ENCODE measurements at places on chromosomes 7 and 10. TPM values are rescaled to one million over a fixed set of nuclear protein-coding genes. Genes with fewer than 3 reads are reported as not detected.

- DNase-seq = no peak
These were observed 352.2 kb downstream of the TFEC start for GRCh38 chr7:115678086-115678982.

DNA sequence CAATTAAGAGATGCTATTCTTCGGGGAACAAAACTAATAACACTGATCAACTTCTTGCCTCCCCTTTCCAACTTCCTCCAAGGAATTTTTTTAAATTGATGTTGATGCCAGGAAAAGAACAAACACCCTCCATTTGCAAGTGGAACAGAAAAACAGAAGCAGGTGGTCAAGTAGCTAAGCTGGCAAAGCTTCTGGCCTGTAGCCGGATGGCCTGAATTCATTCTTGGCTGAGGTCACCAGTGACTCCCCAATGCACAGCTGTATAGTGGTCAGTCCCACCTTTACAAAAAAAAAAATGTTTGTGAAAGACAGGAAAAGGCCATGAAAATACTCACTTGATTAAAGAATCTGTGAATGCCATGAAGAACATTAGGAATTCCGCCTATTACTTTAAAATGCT is 39.1 kb downstream of the DOCK4 start:
- DNase-seq = no peak

- DNase-seq = no peak
These were observed 771.7 kb downstream of the SORCS1 start for GRCh38 chr10:106392778-106393177.

DNA sequence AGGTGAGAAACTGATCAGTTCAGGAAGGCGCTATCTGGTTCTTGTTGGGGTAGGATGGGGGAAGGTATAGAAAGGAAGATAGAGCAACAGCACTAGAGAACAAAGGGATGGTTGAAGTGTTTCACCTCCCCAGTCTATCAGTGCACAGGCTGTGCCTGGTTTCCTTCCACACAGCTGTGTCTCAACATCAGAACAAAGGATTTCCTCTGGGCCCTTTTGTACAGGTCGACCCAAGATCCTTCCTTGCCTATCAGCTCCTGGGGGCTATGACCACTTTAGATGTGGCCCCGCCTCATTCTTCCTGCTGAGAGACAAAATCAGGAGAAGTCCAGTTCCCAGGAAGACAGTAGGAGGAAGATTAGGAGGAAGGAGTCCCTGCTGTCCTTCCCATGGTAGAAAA is 65.6 kb downstream of the NAMPT start:
- no peak for DNase-seq

GRCh38 chr7:127751062-127751461 is 99.1 kb downstream of the SND1 start:
- no peak for DNase-seq

- DNase-seq = peak; percentile 80
These were observed 98.8 kb upstream of the ZNF722 start for GRCh38 chr7:63899691-63900393.

SPDYE6 gene
- not detected for total RNA-seq
